Stimulated activated CD4-positive, alpha-beta T cell treated with anti-CD3 and anti-CD28 coated beads, Interleukin-1b, Interleukin-23, amount 100 ng/mL, for 1 hour (primary cell): ENCODE measurements at places on chromosomes 3 and 15.

DNA sequence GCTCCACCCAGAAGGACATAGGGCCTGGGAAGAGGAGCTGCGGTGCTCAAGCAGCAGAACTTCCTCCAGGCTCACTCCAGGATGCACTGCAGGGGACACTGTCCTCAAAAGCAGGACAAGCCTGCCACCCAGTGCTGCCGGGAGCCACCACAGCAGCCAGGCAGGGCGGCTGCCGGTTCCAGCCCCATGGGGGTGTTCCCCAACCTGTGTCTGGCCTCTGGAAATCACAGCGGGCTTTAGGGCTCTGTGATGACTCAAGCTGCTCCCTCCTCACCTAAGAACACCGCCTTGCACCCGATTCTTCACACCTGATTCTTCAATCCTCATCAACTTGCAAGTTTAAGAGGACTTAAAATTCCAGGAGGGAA is 71.9 kb upstream of the SLC6A11 start:
- no peak for DNase-seq

- no peak for DNase-seq
Measured at GRCh38 chr3:138362538-138362937, 14.2 kb downstream of the MRAS start.

DNA sequence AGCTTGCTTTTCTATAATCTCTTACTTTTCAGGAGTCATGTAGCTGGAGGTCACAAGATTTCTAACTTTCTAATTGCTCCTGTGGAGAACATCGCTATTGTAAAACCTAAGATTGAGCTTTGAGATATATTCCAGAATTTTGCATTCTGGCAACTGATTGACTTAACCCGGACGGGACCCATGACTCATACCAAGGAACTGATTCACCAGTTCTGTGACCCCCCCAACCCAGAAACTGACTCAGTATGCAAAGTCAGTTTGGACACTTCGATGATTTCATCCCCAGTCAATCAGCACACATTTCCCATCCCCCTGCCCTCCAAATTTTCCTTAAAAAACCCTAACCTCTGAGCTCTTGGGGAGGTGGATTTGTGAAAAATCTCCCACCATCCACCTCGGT is 396.5 kb upstream of the GBE1 start:
- DNase-seq, result no peak

- DNase-seq, result no peak
Measured at GRCh38 chr3:99543796-99544195, 94.6 kb upstream of the COL8A1 start.

DNA sequence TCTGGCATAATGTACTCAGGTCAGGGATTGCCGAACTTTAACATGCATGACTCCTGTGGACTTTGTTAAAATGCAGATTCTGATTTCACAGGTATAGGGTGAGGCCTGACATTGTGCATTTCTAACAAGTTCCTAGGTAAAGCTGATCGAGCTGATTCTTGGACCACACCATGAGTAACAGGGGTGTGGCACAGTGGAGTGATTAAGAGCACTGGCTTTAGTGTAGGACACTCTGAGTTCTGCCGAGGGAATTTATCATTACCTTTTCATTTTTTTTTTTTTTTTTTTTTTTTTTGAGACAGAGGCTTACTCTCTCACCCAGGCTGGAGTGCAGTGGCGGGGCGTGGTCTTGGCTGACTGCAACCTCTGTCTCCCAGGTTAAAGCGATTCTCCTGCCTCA is 169.3 kb downstream of the ADAMTS9 start:
- DNase-seq, result no peak

DNA sequence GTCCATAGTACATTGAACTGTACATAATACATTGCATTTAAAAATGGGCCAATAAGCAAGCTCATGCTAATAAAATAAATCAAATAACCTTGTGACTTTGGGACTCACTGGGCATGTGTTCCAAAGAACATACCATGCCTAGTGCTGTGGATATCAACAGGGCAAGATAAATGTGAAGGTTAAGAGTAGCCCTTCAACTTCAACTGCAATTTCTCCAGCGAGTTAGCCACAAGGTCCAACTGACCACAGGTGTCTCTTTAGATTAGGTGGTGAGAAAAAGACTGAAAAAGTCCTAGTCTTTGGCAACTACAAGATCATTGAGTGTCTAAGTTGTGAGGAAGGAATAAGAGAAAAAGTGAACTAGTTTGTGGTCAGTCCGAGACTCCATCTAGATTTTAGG is 78.3 kb upstream of the ATP11B start:
- DNase-seq, result no peak

DNA sequence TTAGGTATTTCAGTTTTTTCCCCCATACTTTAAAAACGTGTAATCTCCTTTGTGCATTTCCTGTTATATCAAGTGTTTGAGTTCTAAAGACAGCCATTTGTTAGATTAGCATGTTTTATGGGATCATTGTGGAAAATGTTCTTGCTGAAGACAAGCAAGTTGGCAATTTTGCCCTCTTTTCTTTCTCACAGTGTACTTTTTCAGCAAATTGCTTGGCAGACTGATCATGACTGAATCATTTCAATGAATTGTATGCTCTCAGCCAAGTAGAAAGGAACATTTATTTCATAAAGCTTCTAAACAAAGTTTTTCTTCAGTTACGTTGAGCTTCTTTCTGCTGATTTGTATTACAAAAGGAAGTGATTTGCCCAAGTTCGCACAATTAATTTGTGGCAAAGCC is 51.6 kb downstream of the ATG7 start:
- no peak for DNase-seq
